ENCODE measurements at places on chromosomes 5 and 9.

- DNase-seq, result no peak
These were observed 78.7 kb downstream of the HSPA4 start for GRCh38 chr5:133130387-133131118.

DNA sequence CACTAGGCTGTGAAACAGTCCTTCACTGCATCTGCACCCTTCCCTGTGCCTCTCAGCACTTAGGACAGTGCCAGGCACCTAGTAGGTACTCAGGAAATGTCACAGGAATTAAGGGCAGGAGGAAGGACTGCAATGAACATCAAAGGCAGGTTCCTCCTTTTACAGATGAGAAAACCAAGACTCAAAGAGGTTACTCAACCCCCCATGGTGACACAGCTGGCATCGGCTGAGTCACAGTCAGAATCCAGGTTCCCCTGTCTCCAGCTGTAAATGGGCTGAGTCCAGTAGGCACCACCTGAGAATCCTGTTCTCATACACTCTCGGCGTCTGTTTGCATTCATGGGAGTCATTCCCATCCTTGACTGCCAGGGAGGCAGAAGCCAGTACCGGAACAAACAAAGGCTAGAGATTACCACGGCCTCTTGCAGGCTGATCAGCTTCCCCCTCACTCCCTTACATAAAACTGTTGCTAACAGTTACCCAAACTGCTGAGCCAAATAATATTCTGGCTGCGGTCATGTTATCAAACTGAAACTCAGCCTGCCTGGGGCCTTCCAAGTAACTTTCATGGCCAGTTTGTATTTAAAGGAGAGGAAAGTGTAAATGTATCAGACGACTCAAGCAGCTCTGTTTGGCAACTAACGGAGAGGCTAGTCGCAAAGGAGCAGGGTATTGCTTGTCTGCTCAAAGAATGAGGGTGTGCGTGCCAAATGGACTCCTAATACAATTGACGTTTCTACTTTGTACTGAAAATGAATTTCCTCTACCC, 201.7 kb downstream of the PAPPA start:
- peak; percentile 70 for DNase-seq

- no peak for DNase-seq
These were observed 830 bp downstream of the TRAF1 start for GRCh38 chr9:120925535-120926396.

GRCh38 chr9:79481846-79482477, 89.8 kb upstream of the TLE4 start:
- no peak for DNase-seq

DNA sequence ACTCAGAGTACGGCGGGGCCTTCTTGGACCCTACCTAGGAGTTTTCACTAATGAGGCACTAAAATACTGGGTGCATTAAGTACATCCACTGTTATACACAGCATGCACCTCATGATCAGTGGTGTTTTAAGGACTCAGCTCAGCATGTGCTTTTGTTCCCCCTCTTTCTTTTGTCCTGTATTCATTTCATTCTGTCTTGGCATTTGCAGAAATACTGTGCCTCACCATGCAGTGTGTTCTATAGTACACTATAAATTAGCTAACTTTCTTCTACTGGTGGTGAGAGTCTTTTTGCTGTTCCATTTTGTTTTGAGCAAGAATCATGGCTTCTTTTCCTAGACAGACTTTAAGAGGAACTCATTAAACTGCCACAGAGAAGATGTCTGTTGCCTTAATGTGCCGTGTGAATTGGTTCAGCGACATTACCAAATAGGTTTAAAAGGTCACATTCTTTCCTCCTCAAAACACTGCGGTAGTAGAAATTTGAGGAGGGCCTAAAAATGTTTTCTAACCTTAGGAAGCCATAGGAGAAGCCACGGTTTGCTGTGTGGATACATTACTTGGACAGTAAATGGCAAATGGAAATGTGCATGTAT, 276.6 kb downstream of the MAST4 start:
- DNase-seq, result no peak

DNA sequence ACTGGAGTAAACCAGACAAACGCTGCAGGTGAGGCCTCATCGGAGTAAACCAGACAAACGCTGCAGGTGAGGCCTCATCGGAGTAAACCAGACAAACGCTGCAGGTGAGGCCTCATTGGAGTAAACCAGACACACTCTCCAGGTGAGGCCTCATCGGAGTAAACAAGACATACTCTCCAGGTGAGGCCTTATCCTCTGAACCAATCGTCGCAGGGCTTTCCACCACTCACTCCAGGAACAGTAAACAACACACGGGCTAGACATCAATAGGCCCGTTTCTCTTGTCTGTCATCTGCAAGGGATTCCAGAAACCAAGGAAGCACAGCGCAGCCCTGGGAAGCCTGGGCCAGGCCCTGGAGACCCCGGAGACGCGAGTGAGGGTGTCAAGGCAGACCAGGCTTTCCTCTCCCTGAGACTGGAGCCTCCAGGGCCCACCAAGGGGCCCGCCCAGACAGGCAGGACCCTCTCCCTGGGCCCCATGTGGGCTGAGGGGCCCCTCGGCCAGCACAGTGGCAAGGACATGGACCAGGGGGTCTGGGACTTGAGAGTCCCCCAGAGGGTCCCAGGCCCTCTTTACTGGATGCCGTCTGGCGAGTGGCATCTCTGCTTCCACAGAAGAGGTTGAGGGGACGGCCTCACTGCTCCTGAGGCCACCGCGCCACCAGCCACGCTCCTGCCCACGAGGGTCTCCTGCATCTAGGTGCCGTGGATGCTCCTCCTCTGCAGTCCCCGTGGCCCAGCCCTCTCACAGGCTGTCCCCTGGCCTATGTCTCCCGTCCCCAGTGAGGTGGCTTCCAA, 26.4 kb upstream of the NSMF start:
- no peak for DNase-seq

DNA sequence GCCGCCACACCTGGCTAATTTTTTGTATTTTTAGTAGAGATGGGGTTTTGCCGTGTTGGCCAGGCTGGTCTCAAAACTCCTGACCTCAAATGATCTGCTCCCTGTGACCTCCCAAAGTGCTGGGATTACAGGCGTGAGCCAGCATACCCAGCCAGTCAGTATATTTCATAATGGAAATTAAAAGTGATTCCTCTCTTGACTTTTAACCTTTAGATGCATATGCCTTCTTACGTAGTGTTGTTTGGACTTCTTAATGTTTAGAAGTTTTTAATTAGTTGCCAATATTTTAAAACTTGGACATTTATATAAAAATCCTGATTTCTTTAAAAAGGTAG, 22.4 kb downstream of the DENND4C start:
- no peak for DNase-seq

Data from tongue (tissue), 3 donors.